Activated naive CD4-positive, alpha-beta T cell treated with anti-CD3 and anti-CD28 coated beads for 36 hours (primary cell): ENCODE measurements at places on chromosomes 13 and 19.

- peaks cover 42% of the 10 kb centered on the region for H3K4me1 ChIP-seq
- no peaks in the 10 kb centered on the region for H3K27me3 ChIP-seq
- no peaks in the 10 kb centered on the region for H3K36me3 ChIP-seq
- peak overlapping the region; percentile 93 for H3K27ac ChIP-seq
- DNase-seq: peak; percentile 98
Measured at GRCh38 chr19:41945135-41945766, 13.9 kb downstream of the RABAC1 start.

DNA sequence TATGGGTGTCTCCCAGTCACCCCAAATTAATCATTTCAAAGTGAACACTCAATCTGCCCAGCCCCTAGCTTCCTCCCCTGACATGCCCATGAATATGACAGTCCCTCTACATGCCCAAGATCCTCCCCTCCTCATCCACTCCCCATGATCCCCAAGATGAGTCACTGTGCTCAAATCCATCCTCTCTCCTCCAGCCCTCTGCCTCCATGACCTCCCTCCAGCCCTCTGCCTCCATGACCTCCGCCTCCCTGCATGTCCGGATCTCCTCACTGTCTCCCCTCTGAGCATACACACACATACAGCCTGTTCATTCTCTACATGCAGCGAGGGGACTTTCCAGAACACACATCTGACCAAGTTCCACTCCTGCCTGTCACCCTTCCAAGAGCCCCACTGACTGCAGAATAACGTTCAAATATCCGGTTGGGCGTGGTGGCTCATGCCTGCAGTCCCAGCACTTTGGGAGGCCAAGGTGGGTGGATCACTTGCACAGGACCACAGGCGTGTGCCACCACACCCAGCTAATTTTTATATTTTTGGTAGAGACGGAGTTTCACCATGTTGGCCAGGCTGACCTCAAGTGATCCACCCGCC lies 18.4 kb upstream of the FEM1A start:
- no peak overlapping the region for H3K27ac ChIP-seq
- H3K27me3 ChIP-seq: peaks cover 7% of the 10 kb centered on the region
- H3K36me3 ChIP-seq: no peaks in the 10 kb centered on the region
- no peaks in the 10 kb centered on the region for H3K4me1 ChIP-seq
- DNase-seq: no peak

- peaks cover 17% of the 10 kb centered on the region for H3K36me3 ChIP-seq
- H3K4me1 ChIP-seq: peaks cover 42% of the 10 kb centered on the region
- peak overlapping the region; percentile 92 for H3K27ac ChIP-seq
- DNase-seq: no peak
Measured at GRCh38 chr13:76993021-76993420, 1.1 kb downstream of the CLN5 start.

DNA sequence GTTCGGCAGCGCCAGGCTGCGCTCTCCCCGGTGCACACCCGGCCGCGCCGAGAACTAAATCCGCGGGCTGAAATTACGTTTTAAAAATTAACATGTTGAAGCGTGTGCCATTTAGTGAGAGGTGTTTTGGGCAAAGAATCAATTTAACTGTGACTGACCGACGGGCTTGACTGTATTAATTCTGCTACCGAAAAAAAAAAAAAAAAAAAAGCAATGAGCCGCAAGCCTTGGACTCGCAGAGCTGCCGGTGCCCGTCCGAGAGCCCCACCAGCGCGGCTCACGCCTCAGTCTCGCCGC lies 9.6 kb upstream of the SOX1 start:
- peaks cover 75% of the 10 kb centered on the region for H3K27me3 ChIP-seq
- peaks cover 1% of the 10 kb centered on the region for H3K36me3 ChIP-seq
- H3K4me3 ChIP-seq: no peak overlapping the region
- peaks cover 5% of the 10 kb centered on the region for H3K4me1 ChIP-seq
